ENCODE measurements at places on chromosomes 11 and 22.

- DNase-seq, result no peak
These were observed 437 bp downstream of the KIAA0930 start for GRCh38 chr22:45240104-45240809.

DNA sequence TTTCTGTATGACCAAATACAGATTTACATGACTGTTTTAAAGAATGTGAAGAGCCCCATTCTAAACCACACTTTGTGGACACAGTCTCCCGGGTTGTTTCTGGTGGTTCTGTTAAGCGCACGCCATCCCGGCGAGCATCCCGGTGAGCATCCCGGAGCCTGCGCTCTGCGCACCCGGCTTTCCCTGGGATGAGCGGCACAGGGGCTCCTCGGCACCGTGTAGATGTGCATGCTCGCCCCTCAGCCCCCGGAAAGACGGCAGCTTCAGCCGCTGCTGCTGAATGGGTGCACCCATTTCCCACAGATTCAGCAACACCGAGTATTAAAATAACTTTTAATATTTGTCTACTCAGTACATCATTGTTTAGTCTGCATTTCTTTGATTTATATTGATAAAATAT, 36.0 kb downstream of the GLB1L2 start:
- no peak for DNase-seq

DNA sequence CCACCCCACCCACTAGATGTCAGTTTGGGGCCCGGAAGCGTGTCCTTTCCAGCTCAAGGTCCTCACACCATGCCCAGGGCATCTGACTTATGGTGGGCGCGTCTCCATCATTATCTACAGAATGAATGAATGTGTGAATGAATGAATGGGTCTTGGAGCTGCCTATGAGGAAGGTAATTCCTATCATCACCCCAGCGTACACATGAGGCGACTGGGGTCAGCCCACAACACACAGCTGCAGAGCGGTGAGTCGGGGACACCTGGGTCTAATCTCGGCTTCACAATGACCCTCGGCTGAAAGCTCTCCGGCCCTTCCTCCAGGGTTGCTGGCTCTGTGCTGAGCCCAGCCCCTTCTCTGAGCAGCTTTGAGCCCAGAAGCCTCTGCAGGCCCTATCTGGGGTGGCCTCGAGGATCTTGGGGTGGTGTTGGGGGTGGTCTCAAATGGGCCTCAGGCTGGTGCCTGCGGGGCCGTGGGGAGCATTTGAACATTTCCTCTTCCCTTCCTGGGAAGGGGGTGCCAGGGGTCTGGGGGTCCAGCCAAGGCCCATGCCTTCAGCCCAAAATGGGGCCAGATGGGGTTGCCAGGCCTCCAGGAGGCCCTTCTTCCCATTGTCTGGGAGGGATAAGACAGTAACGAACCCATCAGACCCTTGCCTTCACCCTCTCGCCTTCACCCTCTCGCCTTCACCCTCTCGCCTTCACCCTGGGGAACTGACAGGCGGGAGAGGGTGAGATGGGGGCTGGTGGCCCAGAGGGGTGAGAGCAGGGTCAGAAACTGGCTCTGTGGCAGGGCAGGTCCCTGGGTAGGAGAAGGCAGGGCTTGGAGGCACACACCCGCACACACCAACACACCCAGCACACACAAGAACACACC, 82.4 kb downstream of the MYEOV start:
- DNase-seq, result no peak

- DNase-seq, result no peak
These were observed 14.8 kb upstream of the RASD2 start for GRCh38 chr22:35525687-35526332.

GRCh38 chr11:130472434-130472961, 24.1 kb downstream of the ADAMTS15 start:
- DNase-seq, result no peak

DNA sequence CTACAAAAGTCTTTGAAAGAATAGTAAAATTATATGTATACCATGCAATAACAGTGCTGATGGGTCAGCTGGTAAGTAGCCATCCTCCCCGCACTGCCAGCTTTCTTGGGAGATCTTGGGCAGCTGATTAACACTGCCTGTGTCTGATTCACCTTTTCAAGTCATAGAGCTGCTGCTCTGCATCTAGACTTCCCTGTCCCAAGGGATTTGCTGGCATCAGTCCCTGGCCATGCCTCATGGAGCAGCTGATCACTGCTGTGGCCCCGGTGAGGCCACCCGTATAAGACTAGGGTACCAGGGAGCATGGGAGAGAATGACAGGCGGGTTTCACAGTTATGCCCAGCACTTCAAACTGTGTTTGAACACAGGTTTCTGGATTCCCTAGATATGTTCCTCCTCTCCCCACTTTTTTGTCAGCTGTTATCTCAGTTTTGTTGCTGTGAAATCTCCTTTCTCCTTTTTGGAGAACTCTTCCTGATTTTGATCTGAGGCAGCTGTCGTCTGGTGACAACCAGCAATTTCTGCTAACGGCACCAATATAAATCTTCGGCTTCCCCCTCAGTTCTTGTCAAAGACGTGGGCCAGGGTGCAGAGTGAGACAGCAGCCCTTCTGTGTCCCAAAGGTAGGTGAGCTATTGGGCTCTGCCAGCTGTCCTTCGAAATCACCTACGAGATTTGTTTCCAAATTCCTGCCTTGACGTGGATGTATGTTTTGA, 438.9 kb downstream of the NTM start:
- peak; percentile 8 for DNase-seq

GRCh38 chr11:104256525-104256924, 92.6 kb upstream of the PDGFD start:
- DNase-seq, result no peak

DNA sequence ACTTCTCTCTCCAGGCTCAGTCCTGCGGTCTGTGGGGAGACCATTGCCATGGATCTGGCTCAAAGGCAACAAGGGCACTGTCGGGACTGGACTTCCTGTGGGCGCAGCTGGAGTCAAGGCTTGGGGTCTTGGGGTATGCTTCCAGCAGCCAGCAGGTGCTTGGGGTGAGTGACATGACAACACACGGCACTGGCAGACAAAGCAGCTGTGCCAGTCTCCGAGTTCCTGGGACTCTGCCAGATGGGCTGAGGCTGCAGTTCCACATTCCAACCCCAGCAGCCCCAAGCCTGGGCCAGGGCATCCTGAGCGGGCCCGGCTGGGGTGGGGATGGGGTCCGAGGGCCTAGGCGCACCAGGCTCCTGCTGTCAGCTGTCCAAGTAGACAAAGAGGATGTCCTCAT, 12.3 kb downstream of the GUCD1 start:
- no peak for DNase-seq

DNA sequence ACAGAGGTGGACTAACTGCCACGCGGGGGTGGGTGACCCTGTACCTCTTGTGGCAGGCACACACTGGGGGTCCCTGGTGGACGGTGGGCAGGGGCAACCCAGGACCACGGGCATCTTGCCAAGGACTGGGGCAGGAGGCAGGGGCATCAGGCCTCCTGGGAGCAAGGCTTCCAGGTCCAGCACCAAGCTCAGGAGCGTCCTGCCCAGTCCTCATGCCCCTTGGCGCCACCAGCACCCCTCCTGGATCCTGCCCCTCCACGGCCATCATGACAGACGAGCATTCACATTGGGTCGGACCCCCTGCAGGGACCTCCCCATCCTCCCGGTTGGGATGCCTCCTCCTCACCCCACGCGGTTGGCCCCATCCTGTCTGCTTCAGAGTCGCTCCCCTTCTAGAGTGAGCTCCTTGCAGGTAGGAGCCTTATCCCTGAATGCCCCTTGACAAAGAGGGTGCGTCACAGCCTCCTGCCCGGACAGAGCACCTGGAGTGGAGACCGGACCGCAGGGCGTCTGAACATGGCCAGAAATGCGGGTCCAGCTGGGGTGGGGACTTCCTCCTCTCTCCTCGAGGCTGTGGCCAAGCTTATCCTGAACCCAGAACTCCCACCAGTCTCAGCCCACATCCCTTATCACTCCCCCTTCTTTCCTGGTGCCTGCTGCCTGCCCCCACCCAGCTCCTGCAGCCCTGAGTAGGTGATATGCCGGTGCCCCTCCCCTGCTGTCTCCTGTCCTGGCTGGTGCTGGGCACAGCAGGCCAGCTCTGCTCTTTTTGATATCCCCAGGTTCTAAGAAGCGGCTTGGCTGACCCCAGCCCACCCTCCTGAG, 40.3 kb downstream of the IGF2 start:
- no peak for DNase-seq

DNA sequence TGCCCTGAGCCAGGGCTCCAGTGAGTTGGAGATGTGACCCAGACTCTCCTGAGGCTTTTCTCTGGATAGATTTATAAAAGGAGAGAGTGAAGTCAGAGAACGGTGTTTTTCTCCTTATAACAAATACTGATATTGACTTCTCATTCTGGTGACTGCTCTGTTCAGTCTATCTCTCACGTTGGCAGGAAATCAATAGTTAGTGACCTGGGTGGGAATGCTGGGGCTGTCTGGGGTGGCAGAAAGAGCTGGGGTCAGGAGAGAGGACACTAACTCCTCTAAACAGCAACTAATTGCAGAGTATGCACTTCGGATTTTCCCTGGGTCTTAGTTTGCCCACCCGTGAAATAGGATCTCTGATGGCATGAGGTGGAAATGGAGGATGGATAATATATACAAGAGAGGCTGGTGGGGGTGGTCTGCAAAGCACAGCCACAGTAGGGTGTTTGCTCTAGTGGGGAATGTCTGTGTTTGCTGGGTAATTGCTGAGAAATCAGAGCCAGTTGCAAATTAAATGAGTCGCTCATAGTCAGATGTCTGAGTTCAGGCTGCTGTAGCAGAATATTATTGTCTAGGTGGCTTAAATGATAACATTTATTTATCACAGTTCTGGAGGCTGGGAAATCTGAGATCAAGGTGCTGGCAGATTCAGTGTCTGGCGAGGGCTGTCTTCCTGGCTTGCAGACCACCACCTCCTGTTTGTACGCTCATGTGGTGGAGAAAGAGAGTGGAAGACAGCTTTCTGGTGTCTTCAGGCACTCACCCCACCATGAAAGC, 167.8 kb downstream of the MYO18B start:
- no peak for DNase-seq

DNA sequence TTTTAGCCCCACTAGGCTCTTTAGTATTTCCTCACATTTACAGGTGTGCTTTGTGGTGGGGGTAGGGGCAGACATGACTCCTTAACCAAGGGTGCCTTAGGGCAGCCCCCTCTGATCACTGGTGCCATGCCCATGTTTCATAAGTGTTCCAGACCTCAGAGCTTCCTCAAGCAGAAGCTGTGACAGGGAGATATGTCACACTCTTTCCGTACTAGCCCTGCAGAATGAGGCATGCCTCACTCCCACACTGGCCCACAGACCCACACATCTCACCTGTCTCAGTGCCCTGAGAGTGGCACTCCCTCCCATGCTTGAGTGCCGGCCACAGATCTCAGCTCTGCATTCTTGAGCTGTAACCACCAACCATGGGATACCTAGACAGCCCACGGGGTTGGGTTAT, 22.9 kb upstream of the OR56B4 start:
- DNase-seq, result no peak

GRCh38 chr11:82225930-82226329, 507.7 kb downstream of the FAM181B start:
- no peak for DNase-seq

- DNase-seq, result no peak
These were observed 102.3 kb upstream of the CEP126 start for GRCh38 chr11:101812546-101812945.

GRCh38 chr11:125263268-125263790, 98.8 kb downstream of the PKNOX2 start:
- peak; percentile 12 for DNase-seq

DNA sequence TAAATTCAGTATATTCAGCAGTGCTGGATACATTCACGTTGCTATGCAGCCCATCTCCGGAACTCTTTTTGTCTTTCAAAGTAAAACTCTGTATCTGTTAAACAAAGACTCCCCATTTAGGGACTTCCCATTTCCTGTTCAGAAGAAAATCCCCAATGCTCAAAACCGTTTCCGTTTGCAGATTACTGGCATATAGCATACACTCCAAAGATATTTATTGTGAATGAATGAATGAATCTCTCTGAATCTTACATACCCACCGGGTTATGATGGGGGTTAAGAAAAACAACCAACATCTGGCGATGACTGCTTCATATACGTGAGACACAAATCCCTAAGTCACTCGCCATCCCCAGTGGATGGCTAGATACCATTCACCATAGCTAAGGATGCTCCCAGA, 1.6 kb downstream of the THY1 start:
- no peak for DNase-seq

- no peak for DNase-seq
These were observed 8.9 kb downstream of the TOM1 start for GRCh38 chr22:35308480-35309021.

DNA sequence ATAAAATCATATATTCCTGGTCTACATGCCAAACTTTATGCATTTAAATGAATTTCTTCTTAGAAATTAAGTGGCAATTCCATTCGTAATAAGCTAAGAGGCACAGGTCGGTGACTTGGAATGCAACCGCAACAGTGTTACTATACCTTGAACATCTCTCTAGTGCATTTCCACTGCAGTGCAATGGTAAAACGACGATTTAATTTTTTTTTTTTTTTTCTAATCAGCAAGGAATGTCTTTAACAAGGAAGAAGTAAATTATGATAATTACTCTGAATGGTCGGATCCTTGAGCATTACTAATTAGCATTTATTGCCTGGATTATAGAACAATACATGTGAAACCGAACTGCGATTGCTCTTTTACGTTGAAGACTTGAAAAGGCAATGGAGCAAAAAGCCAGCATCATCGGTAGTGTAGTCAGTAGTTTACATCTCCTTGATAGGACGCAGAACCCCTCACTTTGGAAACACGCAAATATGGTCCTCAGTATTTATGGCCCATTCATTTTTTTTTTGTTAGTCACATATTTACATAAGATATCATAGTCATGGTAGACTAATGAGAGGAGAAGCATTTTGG, 20.2 kb downstream of the BLID start:
- DNase-seq, result peak; percentile 38

- no peak for DNase-seq
These were observed 33.4 kb downstream of the PPARA start for GRCh38 chr22:46183733-46184132.

DNA sequence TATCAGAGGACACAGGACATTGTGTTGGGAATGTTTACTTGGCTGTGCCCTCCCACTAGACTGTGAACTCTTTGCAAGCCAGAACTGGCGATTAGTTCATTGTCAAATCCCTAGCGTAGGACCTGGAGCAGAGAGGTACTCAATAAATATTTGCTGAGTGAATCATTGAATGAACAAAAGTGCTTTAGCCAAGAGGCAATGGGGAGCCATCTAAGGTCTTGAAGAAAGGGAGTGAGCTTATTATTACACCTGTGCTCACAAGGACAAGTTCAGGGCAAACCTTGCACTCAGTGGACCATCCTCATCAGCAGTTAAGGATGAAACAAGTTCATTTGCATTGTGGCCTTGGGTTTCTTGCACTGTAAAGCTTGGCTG, 1.1 kb upstream of the RASSF10 start:
- DNase-seq, result no peak

GRCh38 chr11:95242845-95243605, 12.0 kb upstream of the SESN3 start:
- no peak for DNase-seq

Data from NCI-H345 (cell line).